ENCODE measurements at places on chromosomes 2 and 18.

DNA sequence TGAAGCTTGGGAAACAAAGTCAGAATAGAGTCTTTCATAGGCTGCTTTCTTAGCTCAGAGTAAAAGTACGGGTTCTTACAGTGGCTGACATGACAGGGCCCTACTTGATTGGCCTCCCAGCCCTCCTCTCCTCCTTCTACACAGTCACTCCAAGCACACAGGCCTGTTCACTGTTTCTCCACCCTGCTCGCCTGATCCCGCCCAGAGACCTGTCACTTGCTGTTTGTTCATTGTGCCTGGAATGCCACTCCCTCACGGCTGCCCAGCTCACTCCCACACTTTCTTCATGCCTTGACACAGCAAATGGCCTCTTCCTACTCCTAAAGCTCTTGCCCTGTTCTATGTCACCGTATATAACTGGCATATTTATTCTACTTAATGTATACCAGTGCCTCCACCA is 104.8 kb downstream of the MAP4K4 start:
- DNase-seq, result no peak

DNA sequence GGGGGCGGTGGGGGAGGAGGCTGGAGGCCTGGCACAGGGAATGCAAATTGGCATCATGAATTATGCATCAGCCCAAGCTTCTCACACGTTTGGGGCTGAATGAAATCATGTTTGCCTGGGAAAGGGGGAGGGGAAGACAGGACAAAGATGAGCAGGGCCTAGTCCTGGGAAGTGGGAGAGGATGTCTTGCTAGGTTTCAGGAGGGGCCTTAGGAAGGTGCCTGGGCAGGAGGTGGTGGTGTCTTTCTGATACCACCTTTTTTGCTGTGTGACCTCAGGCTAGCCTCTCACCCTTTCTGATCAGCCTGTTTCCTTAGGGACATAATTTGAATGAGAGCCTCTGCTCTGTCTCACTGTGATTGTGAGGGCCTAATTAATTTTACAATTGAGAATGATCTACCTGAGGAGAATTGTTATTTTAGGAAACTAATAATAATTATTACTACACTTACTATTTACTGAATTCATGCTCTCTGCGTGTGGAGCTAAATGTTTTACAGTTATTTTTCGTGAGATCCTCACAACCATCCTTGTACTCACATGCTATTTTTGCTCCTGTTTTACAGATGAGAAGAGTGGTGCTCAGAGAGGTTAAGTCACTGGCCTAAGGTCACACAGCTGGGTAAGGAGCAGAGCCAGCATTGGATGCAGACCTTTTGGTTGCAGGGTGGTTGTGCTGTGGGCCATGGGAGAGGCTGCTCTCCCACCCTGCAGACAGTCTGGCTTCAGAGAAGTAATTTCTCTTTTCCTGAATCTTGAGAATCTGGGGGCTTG is 39.6 kb downstream of the INHBB start:
- no peak for DNase-seq

DNA sequence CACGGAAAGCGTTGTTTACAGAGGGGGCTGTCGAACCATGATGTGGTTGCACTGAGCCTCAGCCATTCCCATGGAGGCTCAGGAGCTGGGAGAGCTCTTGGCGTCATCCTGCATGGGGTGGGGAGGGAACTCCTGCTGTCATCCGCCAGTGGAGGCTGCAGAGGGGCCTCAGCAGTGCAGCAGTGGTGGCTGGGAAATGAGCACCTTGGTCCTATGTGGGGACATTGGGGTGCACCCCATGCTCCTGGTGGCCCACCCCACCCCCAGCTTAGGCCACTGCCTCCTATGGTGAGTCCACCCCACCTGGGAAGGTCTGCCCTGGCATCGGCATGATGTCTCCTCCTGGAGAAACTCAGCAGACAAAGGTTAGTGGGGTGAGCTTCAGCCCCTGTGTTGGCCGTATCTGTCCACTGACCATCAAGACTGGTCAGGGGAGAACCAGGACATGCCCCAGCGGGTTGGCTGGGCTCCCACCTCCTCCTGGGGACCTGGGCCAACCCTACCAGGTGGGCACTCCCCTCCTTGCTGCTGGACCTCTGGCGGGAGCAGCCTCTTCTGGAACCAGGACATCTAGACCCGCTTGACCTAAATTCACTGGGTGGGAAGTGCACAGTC is 67.8 kb upstream of the HDAC4 start:
- no peak for DNase-seq

DNA sequence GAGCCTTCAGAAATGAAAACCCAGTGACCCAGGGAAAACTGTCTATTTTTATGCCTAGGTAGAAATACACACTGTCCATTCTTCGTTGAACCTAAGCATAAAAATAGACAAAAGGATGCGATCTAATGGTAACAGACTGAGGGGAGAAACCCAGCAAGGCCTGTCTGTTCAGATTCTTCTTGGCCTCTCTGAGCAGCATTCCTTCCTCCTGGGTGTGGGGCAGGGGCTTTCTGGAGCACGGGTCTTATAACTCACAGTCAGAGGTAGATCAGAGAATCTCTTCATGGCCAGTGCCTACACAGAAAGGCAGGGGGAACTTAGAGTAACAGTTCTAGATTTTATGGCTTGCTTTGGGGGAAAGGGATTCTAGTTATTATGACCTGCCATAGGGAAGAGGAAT is 56.0 kb downstream of the PKDCC start:
- DNase-seq, result no peak

- no peak for DNase-seq
Observed at GRCh38 chr18:76538846-76539245, 43.8 kb upstream of the ZNF516 start.

- DNase-seq, result no peak
Observed at GRCh38 chr2:221267773-221268425, 304.2 kb downstream of the EPHA4 start.

GRCh38 chr2:140893685-140894084 is 1237.1 kb downstream of the LRP1B start:
- no peak for DNase-seq

- no peak for DNase-seq
Observed at GRCh38 chr2:143953451-143954030, 566.4 kb downstream of the ZEB2 start.

- DNase-seq, result no peak
Observed at GRCh38 chr2:162926501-162926900, 87.9 kb upstream of the KCNH7 start.
